ENCODE measurements at places on chromosomes 5 and 9. TPM values are rescaled to one million over a fixed set of nuclear protein-coding genes. Genes with fewer than 3 reads are reported as not detected.
A peak's percentile ranks its signal among the peaks of the same experiment; 100 is the strongest.

Gene C9orf43
- total RNA-seq, result 0.92 TPM

Gene LCNL1
- total RNA-seq, result not detected

Gene PRLR
- 0.21 TPM for total RNA-seq

Gene ARHGEF28
- total RNA-seq, result 1.5 TPM

Gene FAM81B
- total RNA-seq, result 1.2 TPM

Gene ACTBL2
- total RNA-seq, result not detected

Gene CCDC152
- 2.8 TPM for total RNA-seq

Gene SLC46A2
- not detected for total RNA-seq

Gene GTF2H2C
- total RNA-seq, result 16.7 TPM

Gene SEC61B
- 203 TPM for total RNA-seq

Gene IFNA21
- not detected for total RNA-seq

Gene PDLIM4
- 8.5 TPM for total RNA-seq

Gene GRAMD2B
- total RNA-seq, result 13.4 TPM

Gene ANKRD18B
- 0.41 TPM for total RNA-seq

Gene FBP2
- 0.28 TPM for total RNA-seq

- DNase-seq, result no peak
Observed at GRCh38 chr9:121107881-121108280, 33.1 kb downstream of the CNTRL start.

DNA sequence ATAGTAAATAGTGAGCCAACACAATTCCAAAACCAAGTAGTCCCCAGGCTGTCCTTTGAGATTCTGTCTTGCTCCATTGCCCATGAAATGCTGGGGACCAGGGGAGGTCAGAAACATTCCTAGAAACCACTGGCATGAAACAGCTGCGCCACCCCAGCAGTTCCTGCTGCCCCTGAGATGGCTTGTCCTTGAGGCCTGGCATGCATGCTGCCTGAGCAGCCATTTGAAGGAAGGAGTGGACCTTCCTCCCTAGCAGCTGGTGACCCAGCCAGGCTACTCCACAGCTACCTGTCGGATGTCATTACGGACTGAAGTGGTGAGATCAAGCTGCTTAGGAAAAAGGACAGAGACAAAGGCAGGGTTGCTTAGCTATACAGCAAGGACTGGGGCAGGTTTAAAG lies 260.6 kb downstream of the DENND1A start:
- no peak for DNase-seq

DNA sequence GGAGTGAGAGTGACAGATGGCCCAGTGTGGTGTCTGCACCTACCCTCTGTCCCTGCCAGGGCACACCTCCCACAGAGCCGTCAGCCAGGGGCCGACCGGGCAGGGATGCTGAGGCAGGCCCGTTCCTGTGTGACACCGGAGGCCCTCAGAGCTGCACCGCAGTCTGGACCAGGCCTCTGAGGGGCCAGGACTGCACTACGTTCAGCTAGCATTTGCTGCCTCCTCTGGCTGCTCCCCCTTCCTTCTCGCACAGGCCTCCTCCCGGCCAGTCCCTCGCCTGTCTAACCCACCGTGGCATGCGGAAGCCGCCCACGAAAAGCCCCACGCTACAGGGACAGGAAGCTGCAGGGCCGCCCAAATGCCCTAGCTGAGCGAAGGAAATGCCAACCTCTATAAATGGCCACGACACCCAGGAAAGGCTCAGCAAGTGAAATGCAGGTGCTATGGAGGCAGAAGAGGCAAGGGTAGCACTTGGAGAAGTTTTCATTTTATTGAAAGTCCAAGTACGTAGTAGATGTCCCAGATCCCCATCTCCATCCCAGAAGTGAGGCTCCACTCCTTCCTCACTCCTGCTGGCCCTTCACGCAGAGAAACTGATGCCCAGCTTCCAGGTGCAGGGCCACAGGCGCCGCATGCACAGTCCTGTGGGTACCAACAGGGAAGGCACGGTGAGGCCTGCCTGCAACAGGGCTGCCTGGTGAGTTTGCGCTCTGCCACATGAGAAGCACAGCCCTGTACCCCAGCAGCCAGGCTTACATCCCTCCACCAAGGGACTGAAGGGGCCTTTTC lies 38.7 kb downstream of the MAPK9 start:
- DNase-seq, result no peak

- no peak for DNase-seq
Observed at GRCh38 chr5:113935453-113935852, 422.0 kb downstream of the YTHDC2 start.

GRCh38 chr5:127699416-127699815 lies 3.8 kb upstream of the CCDC192 start:
- no peak for DNase-seq

DNA sequence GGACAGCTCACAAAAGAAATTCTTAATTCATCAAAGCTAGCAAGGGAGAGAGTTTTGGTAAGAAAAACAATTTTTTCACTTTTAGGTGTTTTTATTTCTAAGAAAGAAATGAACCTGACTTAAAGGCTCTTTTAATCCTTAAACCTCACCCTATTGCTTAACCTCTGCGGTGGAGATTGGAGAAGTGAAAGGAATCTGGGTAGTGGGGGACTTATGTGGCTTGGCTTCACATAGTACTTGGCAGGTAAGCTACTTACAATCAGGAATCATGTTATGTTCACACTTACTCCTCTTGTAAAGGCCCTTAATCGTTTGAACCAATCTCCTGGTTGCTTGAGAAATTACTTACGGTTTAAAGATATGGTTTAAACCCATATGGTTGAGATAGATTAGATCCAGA lies 104.8 kb downstream of the ISOC1 start:
- DNase-seq, result no peak

DNA sequence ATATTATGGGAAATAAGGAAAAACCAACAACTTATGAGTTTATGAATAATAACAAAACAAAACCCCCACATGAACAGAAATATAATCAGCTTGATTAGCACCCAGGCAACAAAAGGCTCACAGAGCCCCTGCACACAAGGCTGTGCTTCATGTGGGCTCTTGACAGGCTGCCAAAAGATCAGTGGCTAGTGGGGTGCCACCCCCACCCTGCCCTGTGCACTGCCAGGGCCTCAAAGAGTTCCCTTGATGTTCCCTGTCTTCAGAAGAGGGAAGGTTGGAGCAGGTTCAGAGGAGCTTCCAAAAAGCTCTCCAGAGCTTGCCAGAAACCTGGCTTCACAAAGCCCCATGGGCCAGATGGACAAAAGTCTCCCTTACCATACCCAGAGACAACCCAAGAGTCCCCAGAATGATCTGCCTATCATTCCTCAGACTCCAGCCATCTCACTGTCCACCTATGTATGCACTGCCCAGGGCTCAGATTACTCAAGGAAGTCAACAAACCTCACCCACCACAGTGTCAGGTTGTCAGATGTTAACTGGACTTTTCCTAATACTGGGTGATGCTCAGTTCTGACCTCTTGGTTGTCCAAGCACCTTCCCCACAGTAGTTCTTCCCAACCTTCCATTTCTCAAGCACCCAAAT lies 87.5 kb downstream of the SIL1 start:
- no peak for DNase-seq

DNA sequence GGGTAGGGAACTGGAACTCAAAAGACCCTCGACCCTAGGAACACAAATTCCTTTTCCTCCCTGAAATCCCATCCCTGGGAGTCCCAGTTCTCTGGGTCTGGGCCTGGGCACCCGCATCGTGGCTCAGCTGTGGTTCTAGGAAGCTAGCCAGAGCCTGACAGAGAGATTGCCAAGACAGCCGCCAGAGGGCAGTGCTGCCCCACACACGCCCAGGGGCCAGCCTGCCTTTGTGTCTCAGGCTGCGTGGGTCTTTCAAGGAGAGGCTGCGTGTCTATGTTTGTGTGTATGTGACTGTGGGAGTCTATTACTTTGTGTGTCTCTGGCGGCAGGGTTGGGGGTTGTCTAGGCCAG lies 32.0 kb upstream of the TTLL11 start:
- DNase-seq, result peak; percentile 93

GRCh38 chr9:250039-250438 lies 35.4 kb downstream of the DOCK8 start:
- no peak for DNase-seq

DNA sequence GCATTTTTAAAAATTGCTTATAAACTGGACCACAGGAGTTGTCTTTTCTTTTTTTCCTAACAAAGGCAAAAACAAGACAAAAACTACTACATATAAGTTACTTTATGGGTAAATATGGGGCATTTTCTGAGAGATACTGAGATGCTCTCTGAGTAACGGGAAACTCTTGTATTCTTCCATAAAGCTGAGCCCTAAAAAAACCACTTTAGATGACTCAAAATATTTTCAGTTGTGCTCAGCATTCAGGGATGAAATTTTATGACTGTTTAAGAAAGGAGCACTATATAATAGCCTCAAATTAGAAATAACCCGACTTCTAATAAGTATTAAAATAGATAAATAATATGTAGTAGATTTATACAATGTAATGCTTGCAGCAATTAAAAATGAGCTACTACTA lies 644.5 kb downstream of the KCTD16 start:
- no peak for DNase-seq

- no peak for DNase-seq
Observed at GRCh38 chr9:17847908-17848307, 269.0 kb downstream of the SH3GL2 start.

DNA sequence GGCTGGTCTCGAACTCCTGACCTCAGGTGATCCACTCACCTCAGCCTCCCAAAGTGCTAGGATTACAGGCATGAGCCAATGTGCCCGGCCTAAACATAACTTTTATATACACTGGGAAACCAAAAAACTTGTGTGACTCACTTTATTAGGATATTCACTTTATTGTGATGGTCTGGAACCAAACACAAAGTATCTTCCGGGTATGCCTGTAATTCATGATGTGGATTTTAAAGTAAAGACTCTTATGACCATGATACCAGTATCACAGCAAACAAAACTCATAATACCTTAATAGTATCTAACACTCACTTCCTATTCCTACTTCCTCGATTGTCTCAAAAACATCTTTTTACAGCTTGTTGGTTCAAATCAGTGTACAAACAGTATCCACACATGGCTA lies 12.7 kb upstream of the GFPT2 start:
- DNase-seq, result no peak

DNA sequence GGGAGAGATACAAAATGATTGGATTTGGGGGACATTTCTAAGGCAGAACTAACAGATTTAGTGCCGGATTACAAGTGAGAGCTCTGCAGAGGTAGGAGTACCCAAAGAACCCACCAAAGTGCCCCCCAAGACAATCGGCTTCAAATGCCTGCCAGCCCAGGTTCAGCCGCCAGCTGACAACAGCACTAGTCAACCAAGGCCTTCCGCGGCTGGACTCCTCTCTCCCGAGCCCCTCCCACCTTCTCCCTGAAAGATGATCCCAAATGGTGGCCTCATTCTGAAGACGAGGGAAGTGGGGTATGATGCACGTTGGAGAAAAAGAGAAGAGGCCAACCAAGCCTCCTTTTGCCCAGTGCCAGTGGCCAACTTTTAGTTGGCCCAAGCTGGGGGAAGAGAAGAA lies 210.4 kb upstream of the SLC30A5 start:
- DNase-seq, result no peak

DNA sequence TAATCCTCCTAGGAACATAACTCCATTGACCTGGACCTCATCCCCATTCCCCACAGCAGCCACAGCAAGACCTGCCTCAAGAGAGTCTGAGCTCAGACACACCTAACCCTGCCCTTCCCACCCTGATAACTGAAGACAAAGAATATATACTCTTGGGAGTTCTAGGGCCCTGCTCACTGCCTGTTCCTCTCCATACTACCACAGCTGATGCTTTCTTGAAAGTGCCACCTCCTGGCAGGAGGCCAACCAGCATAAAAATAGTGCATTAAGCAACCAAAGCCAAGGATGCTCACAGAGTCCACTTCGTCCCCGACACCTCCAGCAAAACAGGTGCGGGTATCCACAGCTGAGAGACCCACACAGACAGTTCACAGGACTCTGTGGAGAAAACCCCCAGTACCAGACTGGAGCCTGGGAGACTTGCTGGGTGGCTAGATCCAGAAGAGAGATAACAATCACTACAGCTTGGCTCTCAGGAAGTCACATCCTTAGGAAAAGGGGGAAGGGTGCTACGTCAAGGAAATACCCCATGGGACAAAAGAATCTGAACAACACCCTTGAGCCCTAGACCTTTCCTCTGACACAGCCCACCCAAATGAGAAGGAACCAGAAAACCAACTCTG lies 23.5 kb downstream of the FAM114A2 start:
- no peak for DNase-seq

GRCh38 chr5:128844354-128844923 lies 120.8 kb upstream of the SLC27A6 start:
- DNase-seq, result no peak

DNA sequence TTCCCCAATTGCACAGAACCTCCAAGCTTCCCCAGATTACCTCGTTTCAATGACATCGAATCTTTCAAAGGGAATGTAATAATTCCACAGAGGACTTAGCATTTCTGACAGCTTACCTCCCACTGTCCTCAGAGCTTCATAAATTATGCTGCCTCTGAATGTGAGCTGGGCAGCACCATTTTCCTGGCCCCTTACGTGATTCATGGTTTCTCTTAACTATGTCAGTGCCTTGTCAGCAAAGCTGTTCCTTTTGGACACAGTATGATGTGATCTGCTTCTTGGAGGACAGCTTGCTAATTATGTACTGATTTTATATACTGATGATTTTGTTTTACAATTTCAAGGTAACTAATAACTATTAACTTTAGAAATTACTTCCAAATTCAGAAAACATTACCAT lies 27.7 kb upstream of the SSBP2 start:
- DNase-seq, result no peak

DNA sequence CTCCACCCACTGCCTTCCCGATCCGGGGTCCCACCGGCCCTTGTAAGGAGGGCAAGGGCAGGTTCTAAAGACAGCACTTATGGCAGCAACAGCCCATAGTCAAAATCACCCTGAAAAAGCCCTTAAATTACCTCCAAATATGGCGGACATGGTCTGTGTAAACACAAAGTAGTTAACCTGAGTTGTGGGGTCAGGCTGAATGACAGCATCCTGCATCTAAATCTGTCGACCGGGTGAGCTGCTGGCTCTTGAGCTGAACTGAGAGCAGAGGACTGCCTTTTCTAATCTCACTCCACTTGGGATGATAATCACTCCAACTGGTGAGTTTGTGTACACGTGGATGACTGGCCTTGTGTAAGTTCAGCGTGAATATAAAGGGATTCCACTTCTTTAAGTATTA lies 249.6 kb downstream of the DENND1A start:
- no peak for DNase-seq
